ENCODE measurements at places on chromosomes 12 and 14. TPM values are rescaled to one million over a fixed set of nuclear protein-coding genes. Genes with fewer than 3 reads are reported as not detected.

The SDS gene
- polyA plus RNA-seq: 0.13 TPM

The DPY19L2 gene
- polyA plus RNA-seq: 3.4 TPM

The SLC25A21 gene
- 0.24 TPM for polyA plus RNA-seq

The PLBD2 gene
- polyA plus RNA-seq: 20.1 TPM

The CRACR2A gene
- polyA plus RNA-seq: 1.2 TPM

The KRT73 gene
- polyA plus RNA-seq: 0.09 TPM

The ASPG gene
- polyA plus RNA-seq: 0.67 TPM

The PAX9 gene
- polyA plus RNA-seq: 0.06 TPM

The TMEM117 gene
- 1.9 TPM for polyA plus RNA-seq
